ENCODE measurements at places on chromosomes 1 and 21.

DNA sequence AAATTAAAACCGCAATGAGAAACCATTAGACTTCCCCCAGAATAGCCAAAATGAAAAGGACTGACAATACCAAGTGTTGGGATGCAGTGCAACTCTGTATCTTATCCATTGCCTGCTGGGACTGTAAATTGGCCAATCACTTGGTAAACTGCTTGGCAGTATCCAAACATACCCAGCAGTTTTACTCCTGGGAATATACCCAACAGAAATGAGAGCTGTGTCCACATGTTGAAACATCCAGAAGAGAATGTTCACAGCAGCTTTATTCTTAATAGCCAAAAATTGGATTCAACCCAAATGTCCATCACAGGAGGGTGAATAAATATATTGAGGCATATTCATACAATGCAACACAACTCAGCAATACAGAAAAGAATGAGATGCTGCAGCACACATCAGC lies 13.7 kb upstream of the FAM20B start:
- DNase-seq, result no peak

DNA sequence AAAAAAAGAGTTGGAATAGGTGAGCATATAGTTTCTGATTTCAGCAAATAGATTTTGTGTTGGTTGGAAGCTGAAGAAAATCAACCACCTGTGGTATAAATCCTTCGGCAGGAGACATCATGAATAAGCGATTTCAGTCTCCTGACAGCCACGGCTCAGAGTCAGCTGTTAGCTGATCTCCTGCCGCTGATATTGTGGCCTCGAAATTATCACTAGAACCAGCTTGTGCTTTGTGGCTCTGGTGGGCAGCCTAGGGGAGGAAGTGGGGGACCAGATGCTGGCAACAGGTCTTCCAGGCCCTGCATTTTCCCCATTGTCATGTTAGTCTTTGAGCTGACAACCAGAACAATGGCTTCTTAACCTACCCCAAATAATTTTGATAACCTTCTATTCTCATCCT lies 842 bp upstream of the GCSAML start:
- no peak for DNase-seq

- DNase-seq, result no peak
Observed at GRCh38 chr1:21663248-21663950, 5.8 kb downstream of the RAP1GAP start.

GRCh38 chr1:159239551-159240220 lies 35.0 kb downstream of the ACKR1 start:
- DNase-seq, result no peak

DNA sequence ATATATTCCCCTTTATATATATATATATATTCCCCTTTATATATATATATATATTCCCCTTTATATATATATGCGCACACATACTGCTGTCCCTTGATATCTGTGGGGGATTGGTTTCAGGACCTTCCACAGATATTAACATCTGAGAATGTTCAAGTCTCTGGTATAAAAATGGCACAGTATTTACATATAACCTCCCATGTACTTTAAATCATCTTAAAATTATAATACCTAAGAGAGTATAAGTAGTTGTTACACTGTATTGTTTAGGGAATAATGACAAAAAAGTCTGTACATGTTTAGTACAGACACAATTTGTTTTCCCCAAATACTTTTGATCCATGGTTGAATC lies 45.8 kb downstream of the NR5A2 start:
- no peak for DNase-seq

- DNase-seq, result no peak
Observed at GRCh38 chr21:46286648-46287002, 483 bp downstream of the YBEY start.

DNA sequence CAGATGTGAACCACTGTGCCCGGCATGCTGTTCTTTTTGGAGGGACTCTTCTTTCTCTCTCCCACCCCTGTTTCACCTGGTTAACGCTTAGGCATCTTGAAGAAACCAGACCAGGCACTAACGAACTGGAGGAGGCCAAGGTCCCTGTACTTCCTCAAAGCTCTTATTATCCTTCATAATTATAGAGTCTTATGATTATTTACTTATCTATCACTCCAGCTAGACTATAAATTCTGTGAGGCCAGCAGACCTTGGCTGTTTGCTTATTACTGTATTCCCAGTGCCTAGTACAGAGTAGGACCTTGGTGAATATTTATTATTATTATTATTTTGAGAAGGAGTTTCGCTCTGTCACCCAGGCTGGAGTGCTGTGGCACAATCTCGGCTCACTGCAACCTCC lies 5.8 kb downstream of the CSF3R start:
- no peak for DNase-seq

GRCh38 chr1:115771847-115772457 lies 3.4 kb upstream of the CASQ2 start:
- no peak for DNase-seq

GRCh38 chr1:33021567-33022431 lies 14.9 kb downstream of the AK2 start:
- no peak for DNase-seq

DNA sequence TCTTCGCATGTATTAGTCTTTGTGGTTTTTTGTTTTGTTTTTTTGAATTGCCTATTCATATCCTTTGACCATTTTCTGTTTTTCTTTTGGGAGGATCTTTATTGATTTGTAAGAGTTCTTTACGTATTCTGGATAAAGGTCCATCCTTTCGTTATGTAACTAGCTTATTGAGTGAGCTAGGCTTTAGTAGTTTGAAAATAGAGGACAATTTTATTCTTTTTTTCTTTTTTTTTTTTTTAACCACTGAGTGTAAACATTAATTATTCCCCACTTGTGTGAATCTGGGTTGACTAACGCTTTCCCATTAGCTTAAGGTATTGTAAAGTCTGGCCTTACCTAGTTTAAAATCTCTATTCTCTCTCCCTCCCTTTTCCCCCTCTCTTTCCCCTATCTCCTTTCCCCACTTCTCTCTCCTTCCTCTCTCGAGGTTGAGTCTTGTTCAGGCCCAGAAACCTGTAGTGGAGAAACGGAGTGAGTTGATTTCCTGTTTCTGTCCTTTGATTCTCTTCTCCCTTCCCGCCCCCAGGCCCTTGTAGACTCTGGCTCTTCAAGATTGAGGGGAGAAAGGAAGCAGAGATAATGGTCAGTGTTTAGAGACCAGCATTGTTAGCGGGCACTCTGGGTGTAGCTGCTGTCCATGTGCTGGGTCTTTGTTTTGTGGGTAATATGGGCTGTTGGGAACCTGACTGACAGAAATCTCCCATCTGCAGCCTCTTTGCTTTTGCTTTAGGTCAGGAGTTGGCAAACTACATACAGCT lies 1.5 kb downstream of the MORC3 start:
- no peak for DNase-seq

- DNase-seq, result no peak
Observed at GRCh38 chr1:219882096-219882495, 46.3 kb downstream of the SLC30A10 start.

DNA sequence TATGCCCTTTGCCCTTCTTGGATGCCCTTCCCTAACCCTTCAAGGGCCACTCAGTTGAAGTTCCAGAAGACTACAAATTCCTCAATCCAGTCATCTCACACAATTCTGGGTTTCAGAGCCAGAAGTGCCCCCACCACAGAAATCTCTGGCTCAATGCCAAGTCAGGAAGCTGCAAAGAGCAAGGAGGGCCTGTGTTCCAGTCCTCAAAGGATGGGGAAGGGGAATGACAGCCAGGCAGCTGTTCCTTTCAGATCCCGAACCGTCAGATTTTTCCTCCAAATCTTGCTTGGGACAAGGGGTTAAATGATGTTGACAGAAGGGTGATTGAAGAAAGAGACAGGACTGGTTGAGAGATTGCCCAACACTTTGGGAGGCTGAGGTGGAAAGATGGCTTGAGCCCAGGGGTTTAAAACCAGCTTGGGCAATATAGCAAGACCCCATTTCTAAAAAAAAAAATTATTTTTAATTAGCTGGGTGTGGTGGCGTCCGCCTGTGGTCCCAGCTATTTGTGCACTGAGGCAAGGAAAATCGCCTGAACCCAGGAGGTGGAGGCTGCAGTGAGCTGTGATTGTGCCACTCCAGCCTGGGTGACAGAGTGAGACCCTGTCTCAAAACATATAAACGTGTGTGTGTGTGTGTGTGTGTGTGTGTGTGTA lies 716 bp upstream of the HPDL start:
- DNase-seq, result no peak

- DNase-seq, result no peak
Observed at GRCh38 chr1:14817223-14818170, 219.0 kb downstream of the KAZN start.

DNA sequence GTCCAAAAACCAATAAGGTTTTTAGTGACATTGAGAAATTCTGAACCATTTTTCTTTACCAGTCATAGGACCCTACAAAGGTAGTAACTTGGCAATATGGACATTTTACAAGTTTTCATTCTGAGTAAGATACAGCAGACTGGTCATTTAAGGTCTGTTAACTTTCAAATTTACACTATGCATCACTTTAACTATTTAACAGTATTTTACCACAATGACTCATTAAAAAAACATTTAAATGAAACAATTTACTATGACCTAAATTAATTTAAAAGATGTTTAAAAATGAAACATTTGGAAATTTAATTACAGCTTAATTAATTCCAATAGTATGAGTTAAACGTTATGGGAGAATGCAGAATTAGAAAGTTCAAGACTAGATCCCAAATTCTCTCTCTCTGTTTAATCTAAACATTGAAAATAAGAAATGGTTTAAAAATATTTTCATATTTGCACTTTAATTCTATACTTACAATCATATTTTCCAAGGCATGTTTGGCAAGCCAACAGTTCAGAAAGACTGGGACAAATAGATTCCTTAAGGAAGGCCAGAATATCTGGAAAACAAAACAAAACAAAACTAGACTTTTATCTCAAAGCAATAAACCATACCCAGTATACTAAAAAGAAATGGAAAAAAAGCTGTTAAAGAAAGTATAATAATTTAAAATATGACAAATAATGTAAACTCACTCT lies 140.9 kb downstream of the KCNT2 start:
- DNase-seq, result peak; percentile 36

GRCh38 chr1:204752688-204753040 lies 67.1 kb upstream of the LRRN2 start:
- no peak for DNase-seq

DNA sequence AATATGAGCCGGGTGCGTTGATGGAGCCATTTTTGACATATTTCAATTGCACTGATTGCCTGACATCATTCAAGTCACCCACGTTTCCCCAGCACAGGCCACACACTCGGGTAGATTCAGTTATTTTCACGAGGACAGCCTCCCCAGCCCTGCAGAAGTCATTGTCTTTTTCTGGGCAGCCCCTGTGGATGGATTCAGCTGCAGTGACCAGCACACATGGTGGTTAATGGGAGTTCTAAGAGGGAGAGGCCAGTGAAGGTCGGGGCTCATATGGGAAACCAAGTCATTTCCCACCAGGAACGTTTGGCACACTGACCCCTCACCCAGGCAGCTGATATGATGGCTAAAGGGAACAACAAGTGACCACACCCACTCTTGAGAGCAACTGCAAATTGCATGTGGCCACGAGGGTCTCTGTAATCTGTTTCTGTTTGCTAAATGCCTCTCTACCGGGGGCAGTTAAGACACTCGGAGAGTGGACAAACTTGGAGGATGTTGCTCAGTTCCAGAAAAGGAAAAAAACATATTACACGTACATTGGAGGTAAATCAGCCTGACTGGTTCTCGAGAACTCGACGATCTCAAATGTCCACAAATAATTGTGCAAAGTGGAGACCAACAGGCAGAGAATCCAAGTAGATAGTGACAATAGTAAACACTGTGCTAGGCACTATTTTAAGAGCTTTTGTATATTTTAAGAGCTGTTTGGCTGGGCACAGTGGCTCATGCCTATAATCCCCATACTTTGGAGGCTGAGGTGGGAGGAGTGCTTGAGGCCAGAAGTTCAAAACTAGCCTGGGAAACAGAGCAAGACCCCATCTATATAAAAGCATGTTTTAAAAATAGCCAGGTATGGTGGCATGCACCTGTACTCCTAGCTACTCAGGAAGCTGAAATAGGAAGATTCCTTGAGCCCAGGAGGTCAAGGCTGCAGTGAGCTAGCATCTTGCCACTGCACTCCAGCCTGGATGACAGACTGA lies 167.2 kb upstream of the IRF2BP2 start:
- DNase-seq, result no peak

DNA sequence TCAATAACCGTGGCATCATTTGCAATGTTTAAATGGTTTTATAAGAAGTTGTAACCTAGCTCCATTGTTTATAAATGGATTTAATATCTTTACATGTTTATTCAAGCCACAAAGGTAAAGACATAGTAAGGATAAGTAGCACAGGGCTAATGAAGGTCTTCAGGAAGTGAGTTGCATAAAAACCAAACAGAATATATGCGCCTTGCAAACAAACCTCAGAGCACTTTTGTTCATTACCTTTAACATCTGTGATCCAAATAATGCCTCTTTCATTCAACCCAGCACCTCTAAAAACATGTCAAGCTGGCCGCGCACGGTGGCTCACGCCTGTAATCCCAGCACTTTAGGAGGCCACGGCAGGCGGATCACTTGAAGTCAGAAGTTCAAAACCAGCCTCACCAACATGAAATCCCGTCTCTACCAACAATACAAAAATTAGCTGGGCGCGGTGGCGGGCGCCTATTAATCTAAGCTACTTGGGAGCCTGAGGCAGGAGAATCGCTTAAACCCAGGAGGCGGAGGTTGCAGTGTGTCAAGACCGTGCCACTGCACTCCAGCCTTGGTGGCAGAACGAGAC lies 25.3 kb downstream of the BRINP3 start:
- no peak for DNase-seq

- no peak for DNase-seq
Observed at GRCh38 chr21:26332867-26333266, 162.3 kb upstream of the APP start.

DNA sequence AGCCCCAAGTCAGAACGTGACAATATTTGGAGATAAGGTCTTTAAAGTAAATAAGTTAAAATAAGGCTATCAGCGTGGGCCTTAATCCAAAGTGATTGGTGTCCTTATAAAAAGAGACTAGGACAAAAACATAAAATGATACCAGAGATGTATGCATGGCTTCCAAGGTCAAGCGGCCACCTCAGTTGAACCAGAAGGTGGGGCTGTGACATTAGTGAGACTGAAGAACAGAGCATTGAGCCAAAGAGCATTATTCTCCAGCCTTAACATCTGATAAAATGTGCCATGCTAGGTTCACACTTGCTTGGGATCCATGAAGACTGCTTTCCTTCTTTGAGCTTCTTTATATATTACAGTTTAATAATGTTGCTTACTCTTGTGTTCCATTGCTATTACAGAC lies 554.6 kb downstream of the PLA2G4A start:
- DNase-seq, result no peak

- no peak for DNase-seq
Observed at GRCh38 chr1:226034482-226034881, 28.0 kb upstream of the H3-3A start.

DNA sequence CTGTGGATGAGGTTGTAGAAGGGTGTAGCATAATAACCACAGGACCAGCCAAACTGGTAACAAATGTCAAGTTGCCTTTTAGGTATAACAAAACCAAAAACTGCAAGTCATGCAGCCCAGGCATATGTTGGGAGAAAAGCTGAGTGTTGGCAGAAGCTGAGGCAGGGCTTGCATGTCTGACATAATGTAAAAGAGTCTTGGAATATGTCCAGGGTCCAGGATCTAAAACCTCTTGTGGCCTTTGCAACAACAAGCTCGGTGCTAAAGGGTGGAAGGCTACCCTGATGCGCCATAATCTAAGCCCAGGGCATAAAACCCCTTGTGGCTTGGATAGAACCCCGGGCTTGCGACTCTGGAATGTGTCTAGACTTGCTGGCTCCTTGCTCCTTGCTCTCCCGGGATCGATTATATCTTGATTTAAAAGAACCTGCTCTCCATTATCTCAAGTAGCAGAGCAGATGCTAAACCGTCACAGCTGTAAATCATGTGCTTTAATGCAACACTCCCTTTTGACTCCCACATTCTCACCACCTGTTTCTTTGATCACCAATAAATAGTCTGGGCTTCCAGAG lies 26.5 kb upstream of the SLC35A3 start:
- DNase-seq, result no peak
